Activated B cell treated with CpG ODN at 0.5 μM for 24 hours (primary cell): ENCODE measurements at places on chromosomes 2 and 18.

DNA sequence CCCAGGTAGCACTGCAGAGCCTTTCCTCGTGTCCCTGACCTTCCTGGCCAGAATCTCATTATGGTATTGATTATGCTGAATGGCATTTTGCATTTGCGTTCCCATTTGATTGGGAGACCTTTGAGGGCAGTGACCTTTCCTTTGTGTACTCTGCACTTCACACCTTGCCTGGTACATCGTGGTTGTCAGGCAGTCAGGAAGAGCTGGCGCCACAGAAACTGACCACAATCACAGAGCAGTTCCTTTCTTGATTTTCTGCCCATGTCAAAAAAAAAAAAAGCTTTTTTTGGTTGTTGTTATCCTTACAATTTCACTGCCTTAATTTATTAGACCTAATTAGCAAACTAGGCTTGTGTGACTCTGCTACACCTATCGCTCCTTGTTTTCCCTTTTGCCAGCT is 8.9 kb upstream of the KLHL29 start:
- DNase-seq = no peak

DNA sequence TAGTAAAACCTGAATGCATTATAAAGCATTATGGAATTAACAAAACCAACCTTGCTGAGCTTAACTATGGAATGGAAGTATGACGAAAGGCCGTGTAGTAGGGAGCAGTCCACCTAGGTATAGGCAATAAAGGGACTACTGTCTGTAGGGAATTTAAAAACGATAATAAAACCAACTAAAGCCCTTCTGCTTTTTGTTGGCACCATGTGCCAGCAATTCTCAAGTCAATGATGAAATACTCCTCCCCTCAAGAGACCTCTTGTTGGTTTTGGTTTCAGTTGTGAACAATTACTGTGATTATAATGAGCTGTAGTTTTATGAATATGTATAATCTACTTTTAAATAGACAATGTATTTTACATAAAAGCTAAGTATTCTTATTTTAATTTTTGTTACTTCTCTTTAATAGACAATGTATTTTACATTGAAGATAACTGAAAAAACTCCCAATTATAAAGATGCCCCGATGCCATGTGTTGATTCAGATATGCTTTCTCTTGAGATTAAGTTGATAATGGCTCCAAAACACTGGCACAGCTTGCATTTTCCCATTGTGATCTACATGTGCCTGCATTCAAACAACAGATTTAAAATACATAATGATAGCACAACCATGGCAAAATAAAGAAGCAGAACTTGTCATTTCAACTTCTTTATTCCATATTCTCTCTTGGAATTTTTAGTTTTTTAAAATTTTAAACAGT is 55.5 kb upstream of the ZDBF2 start:
- DNase-seq = no peak

DNA sequence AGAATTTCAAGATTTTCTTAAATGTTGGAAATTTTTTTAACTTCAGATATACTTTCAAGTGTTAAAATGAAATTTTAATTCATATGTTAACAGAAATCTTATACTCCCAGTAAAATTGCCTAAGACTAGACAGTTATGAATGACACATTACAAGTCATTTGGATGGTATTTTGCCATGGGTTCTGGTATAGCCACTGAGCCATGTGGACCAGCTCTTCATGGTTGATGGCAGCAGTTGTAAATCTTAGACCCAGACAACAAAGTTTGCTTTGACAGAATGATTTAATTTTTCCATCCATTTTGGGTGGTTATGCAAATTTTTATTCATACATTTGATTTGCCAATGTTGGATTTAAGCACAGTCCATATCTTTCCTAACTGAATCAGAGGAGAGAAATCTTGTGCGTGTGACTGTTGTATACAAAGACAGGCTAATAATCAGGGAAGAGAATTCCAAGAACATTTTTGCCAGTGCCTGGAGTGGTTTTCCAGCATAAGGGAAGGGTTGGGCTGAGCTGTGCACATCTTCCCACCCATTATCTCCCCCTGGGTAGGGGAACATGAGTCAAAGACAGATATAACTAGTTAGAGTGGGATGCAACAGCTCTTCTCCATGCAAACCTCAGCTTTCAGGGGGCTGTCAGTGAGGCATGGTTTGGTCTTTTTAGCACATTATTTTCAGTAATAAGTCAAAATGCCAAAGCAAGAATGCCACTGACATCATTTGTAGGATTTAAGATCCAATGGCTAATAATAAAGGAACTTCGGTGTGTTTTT is 28.1 kb upstream of the INPP4A start:
- DNase-seq = no peak

DNA sequence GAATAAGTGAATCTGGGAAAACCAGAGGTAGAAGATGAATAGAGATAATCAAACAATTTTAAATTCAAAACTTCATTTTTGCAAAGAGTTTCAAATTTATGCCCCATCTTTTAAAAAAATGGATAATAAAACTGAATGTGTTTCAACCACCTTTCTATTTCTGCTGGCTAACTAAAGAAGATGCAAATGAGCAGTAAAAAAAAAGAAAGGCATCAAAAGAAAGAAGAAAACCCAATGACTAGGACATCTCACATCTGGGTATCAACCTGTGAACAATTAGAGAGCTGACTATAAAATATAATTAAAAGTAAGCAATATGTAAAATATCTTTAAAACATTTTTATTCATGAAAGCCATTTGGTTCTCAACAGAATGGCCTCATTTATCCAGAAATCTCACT is 2.5 kb downstream of the PGAP1 start:
- no peak for DNase-seq

DNA sequence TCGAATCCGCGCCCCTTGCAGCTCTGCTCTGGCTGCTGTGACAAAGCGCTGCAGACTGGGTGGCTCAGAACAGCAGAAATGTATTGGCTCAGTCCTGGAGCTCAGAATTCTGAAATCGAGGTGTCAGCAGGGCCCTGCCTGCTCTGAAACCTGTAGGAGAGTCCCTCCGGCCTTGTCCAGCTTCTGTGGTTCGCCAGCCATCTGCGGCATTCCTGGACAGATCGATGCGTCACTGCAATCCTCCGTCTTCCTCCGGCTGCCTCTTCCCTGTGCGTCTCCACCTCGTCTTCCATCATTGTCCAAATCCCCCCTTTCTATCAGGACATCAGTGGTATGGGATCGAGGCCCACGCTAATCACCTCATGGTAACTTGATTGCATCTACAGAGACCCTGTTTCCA is 115.2 kb downstream of the RNF144A start:
- DNase-seq = no peak

GRCh38 chr2:24720310-24720709 is 72.9 kb downstream of the PTRHD1 start:
- no peak for DNase-seq

- DNase-seq = no peak
Measured at GRCh38 chr2:239640210-239640609, 239.4 kb upstream of the HDAC4 start.

DNA sequence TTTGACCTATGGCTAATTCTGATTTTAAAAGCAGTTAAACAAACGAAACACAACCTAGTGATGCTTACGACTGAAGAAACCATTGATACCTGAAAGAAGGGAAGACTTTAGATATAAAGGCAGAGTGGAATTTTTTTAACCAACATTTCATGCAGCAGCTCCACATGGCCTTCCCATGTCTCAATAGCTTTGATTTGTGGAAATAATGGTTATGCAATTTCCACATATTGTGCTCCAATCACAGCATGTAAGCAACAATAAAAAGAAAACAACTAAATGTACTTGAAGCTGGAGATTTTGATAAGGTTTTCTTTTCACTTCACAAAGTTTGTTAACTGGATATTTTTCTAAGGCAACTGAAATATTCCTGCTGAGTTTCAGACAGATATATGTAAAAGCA is 82.0 kb upstream of the SLC39A10 start:
- no peak for DNase-seq

- no peak for DNase-seq
Measured at GRCh38 chr18:35107216-35107615, 66.0 kb downstream of the MAPRE2 start.

GRCh38 chr2:226600184-226600583 is 199.4 kb downstream of the IRS1 start:
- DNase-seq = no peak

GRCh38 chr2:161571051-161571429 is 53.2 kb upstream of the SLC4A10 start:
- DNase-seq = no peak

DNA sequence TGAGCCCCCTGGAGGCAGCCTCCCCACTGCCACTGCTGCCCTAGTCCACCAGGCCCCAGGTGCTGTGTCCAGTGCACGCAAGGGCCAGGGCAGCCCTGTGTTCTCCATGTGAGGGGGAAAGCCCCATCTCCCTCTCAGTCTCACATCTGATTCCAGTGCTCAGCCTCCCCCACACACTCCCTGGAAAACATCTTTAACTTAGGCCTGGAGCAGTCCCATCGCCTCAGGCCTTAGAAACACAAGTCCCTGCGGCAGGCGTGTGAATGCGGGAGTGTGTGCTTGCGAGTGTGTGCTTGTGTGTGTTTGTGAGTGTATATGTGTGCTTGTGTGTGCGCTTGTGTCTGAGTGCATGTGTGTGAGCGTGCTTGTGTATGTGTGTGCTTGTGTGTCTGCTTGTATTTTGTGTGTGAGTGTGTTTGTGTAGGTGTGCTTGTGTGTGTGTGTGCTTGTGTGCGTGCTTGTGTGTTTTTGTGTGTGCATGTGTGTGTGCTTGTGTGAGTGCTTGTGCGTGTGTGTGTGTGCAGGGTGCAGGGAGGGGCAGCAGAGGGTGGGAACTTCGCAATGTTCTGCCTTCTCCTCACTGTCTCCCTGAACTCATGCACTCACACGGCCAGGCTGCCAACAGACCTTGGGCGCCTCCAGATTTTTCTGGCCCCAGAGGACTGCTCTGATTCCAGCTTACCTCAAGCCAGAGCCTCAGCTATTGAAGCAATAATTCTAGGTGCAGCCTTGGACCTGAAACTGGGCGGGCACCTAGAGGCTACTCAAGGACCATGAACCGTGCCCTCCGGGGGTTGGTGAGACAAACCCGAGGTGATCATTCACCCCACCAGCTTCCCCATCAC is 139.6 kb downstream of the CABLES1 start:
- DNase-seq = no peak

DNA sequence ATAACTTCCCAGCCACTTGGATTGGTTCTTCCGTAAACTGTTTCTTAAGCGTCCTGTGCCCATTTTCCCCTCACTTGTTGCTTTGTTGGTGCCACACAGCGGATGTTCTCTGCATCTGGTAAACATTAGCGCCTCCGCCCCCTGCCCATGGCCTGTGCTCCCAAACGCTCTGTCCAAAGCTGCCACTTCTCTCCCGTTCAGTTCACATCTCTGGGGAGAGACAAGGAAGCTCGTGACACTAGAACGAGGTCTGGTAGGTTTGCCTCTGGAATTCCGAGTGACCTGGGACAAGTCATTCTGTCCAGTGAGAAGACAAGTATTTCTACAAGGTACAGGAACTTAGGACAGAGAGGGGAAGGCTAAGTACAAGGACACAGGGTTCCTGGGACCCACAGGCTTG is 9.4 kb downstream of the COPS9 start:
- no peak for DNase-seq

- DNase-seq = no peak
Measured at GRCh38 chr2:85162746-85163301, 29.6 kb downstream of the TCF7L1 start.

GRCh38 chr2:219861307-219861706 is 233.9 kb downstream of the SLC4A3 start:
- DNase-seq = no peak

GRCh38 chr2:226909126-226909525 is 73.3 kb downstream of the RHBDD1 start:
- DNase-seq = no peak

- no peak for DNase-seq
Measured at GRCh38 chr2:241489733-241490680, 18.4 kb downstream of the STK25 start.

- no peak for DNase-seq
Measured at GRCh38 chr2:109080109-109080508, 48.9 kb upstream of the SH3RF3 start.

DNA sequence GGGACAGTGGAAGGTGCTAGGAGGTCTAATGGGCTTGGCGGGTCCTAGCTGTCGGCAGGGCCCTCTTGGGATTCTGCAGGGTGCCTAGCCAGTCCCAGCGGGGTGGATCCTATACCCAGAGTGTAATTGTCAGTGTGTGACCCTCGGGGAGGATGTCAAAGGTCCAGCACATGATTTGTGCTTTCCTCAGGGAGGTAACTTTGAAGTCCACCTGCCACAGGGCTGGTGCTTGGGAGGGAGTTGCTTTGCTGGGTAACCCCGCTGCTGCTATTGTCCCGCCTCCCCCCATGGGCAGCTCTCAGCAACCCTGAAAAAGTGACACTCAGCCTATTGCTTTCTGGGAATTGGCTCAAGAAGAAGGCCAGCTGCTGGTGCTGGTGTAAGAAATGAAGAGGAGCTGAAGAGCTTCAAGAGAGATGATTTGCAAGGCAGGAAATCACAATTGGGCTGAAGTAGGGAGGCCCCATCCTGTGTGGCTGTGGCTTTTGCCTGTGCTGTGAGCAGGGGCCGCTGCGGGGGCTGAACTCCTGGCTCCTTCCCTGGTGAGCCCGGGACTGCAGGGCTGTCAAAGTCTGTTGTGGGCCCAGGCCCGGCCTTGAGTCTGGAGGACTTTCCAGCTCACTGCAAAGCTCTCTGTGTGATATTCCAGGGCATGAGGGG is 36.4 kb downstream of the EMILIN2 start:
- no peak for DNase-seq

DNA sequence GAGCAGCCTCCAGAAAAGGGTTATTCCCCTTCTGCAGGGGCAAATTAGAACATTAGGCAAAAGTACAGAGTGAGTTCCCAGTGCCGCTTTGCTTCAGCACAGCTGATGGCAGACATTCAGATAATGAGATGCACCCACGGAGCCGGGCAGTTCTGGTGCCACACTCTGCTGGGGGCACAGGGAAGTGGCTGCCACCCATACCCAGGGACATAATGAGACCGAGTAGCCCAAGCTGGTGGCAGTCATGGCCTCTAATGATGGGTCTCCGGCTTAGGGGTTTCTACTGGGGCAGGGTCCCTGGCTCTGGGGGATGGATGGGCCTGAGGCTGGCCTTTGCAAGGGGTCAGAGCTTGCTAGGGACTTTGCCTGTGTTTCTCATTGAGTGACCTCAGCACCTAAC is 26.2 kb downstream of the GLI2 start:
- no peak for DNase-seq

DNA sequence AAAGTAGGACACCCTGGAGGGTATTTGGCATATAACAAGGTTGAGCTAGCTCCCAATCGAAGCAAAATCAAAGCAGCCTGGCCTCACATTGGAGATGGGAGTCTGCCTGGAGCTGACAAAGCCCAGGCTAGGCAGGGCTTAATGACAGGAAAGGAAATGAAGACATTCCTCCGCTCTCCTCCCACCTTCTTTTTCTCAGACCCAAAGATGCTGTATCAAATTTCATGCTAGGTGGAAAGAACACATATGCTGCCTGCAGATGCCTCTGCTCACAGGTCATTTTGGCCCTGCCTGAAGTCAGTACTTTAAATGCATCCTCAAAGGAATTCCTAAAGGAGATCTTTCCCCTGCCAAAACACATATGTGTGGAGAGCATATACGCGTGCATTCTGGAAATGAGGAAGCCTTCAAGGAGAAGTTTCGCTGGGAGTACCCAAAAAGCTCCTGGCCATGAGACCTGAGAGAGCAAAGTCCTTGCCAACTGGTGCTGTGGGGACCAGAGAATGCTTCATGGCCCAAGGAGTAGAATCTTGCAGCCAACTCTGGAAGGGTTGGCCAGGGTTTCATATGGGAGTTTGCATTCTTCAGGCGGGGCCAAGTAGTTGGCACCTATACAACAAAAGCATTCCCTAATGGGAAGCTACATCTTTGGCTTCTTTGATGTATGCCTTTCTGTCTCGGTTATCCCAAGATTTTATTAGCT is 88.0 kb downstream of the AQP4 start:
- no peak for DNase-seq
